ENCODE measurements at places on chromosomes 12 and 14. TPM values are rescaled to one million over a fixed set of nuclear protein-coding genes. Genes with fewer than 3 reads are reported as not detected.

GRCh38 chr14:21185491-21185890 is 29.6 kb upstream of the OR5AU1 start:
- no peak for DNase-seq

DNA sequence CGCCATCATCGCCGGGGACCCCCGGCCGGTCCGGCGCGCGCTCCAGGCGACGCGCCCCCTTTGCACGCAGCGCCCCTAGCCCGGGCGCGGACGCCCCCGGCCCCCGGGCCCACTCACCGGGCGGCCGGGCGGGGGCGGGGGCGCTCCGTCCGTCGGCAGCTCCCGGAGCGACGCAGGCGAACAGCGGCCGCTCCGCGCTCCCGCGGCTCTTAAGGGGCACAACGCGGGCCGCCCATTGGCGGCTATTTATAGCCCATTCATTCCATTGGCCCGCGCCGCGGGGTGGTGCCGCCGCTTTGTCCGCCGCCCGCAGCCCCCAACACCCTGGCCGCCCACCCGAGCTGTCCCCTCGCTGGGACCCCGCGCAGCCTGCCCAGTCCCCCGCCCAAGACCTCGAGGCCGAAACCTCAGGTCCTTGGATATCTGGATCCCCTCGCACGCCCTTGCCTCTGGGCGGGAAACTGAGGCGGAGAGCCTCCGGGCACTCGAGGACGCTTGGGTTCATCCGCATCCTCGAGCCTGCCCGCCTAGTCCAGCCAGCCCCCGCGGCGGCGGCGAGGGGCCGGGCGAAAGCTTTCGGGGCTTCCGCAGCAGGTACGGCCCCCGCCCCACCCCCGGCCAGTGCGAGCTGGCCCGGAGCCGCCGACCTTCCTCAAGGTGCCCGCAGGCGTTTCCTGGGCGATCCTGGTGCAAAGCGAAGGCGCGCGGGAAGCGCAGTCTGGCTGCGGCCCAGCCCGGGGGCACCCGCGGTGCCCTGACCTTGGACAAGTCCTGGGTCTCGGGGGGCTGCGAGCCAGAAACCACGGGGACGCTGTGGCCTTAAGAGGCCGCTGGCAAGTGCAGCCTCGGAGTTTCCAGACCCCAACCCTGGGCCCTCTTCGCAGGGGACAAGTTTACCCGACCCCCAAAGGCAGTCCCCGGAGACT is at the start of gene CKB:
CKB (minus strand) TSS at position 182 of the 926 bp plus-strand sequence. CDS start 337 bp downstream, outside the sequence.
- DNase-seq: peak; percentile 93

DNA sequence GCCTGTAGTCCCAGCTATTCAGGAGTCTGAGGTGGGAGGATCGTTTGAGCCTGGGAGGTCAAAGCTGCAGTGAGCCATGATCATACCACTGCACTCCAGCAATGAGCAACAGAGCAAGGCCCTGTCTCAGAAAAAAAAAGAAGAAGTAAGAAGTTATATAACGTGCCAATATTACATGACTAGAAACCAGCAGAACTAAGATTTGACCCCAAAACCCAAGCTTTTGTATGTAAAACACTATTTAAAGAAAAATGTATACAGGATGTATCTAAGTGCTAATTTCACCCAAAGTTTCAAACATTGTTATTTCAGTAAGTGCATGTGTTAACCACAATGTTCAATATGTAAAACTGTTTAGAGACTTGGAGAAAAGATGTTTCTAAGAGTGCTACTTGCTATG is 94.7 kb downstream of the SLC5A8 start:
- DNase-seq: no peak

- DNase-seq: no peak
Measured at GRCh38 chr14:50533806-50534205, 1.4 kb upstream of the MAP4K5 start.

GRCh38 chr12:97300891-97301290 is 161.7 kb upstream of the RMST start:
- DNase-seq: no peak

- DNase-seq: no peak
Measured at GRCh38 chr12:118290130-118290529, 82.6 kb downstream of the TAOK3 start.

TMEM117 gene
- polyA plus RNA-seq: 8.0 TPM

DNA sequence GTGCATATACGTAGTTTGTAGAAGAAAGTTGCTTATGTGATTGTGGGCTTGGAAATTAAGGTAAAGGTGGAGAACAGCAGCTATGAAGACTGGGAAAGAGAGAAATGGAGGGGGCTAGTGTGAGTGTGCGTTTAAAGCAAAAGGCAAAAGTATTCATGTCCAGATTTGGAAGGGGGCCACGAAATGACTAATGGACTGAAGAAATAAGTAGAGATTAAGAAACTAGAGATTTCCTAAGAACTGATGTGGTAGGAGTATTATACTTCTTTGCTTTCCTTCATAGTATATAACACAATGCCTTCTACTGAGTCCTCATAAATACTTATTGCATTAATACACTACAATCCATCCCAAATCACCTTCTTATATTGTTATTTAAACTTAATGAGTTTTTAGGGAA is 298.6 kb upstream of the NOVA1 start:
- no peak for DNase-seq

NPAS3 gene
- polyA plus RNA-seq: 0.48 TPM

ASIC1 gene
- polyA plus RNA-seq: 2.0 TPM

- no peak for DNase-seq
Measured at GRCh38 chr12:50317203-50317602, 33.9 kb upstream of the LIMA1 start.

TBK1 gene
- 10.5 TPM for polyA plus RNA-seq

DNA sequence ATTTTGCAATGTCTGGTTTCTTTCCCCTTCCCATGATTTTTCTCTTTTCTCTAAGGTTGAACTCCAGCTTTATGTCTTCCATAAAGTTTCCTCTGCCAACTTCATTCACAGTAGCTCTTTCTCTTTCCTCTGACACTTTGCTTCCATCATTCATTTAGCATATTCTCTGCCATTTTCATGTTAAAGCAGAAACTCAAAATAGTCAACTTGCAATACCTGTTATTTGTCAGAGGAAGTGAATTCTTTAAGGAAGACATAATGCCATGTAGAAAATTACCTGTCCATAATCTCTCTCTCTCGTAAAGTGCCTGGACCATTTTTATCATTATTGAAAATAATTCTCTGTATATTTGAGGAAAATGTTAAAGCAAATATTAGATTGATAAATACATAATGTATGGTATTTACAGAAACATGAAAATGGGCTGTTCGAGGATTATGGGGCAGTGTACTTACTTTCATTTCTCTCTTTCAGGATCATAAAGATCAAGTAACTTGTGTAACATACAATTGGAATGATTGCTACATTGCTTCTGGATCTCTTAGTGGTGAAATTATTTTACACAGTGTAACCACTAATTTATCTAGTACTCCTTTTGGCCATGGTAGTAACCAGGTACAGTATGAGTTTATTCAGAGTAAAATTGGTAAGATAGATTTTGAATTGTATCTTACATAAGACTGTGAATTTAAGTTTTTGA is 12.6 kb downstream of the NEDD1 start:
- DNase-seq: no peak

RAD51AP1 gene
- 0.52 TPM for polyA plus RNA-seq

GRCh38 chr12:10140001-10140400 is 10.0 kb upstream of the CLEC7A start:
- peak; percentile 25 for DNase-seq

LBHD2 gene
- polyA plus RNA-seq: not detected

DNA sequence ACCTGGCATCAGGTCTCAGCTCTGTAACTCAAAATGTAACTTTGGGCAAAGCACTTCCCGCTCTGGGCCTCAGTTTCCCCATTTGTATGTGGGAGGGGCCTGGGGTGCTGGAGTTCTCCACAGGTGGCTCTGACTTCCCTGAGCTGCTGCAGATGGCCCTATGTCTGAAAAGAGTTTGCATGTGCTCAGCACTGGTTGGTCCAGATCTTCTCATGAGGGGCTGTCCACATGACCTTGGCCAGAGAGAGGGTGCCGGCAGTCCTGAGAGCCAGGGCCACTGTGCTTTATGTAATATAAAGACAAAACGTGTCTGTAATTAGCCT is 7.2 kb upstream of the CACNA2D4 start:
- DNase-seq: no peak

KRT4 gene
- 0.20 TPM for polyA plus RNA-seq

DNA sequence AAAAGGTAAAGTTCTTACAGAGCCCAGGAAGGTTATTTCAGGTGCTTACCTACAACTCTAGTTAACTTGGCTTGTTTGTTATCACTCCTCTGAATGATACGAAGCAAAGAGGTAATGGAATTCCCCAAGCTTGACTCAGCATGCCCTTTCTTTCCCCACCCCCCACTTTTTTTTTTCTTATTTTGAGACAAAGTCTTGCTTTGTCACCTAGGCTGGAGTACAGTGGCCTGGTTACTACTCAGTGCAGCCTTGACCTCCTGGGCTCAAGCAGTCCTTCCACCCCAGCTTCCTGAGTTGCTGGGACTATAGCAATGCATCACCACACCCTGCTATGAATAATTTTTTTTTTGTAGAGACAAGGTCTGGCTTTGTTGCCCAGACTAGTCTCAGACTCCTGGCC is 17.1 kb upstream of the YBX3 start:
- DNase-seq: no peak
